ENCODE measurements at places on chromosomes 7 and 10.

- DNase-seq, result no peak
Measured at GRCh38 chr7:129831424-129832058, 121.2 kb downstream of the UBE2H start.

- DNase-seq, result no peak
Measured at GRCh38 chr10:119762805-119763798, 37.3 kb downstream of the INPP5F start.

GRCh38 chr10:35089611-35090161 lies 455 bp downstream of the CUL2 start:
- peak; percentile 6 for DNase-seq

DNA sequence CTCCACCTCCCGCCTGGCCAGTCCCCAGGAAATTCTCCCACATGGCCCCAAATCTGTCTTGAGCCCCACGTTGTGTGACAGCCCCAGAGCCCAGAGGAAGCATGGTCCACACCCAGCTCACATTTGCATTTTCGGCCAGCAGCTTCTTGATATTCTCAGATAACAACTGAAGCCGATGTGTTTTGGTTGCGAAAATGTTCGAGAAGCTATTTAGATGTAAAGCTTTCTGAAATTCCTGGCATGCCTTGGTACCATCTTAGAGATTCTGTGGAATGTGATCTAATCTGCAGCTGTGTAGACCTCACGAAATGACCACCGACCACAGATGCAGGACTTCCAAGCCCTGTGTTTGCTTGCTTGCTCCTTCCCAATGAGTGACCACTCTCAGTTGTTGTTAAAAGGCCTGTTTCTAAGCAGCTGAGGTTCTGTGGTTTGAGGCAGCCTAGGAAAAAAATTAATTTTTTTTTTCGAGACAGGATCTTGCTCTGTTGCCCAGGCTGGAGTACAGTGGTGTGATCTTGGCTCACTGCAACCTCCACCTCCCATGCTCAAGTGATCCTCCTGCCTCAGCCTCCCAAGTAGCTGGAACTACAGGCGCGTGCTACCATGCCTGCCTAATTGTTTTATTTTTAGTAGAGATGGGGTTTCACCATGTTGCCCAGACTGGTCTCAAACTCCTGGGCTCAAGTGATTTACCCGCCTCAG lies 8.8 kb downstream of the SLC4A2 start:
- DNase-seq, result no peak

- no peak for DNase-seq
Measured at GRCh38 chr7:91636129-91636724, 244.3 kb downstream of the MTERF1 start.

- no peak for DNase-seq
Measured at GRCh38 chr10:10831085-10831484, 186.6 kb upstream of the CELF2 start.

DNA sequence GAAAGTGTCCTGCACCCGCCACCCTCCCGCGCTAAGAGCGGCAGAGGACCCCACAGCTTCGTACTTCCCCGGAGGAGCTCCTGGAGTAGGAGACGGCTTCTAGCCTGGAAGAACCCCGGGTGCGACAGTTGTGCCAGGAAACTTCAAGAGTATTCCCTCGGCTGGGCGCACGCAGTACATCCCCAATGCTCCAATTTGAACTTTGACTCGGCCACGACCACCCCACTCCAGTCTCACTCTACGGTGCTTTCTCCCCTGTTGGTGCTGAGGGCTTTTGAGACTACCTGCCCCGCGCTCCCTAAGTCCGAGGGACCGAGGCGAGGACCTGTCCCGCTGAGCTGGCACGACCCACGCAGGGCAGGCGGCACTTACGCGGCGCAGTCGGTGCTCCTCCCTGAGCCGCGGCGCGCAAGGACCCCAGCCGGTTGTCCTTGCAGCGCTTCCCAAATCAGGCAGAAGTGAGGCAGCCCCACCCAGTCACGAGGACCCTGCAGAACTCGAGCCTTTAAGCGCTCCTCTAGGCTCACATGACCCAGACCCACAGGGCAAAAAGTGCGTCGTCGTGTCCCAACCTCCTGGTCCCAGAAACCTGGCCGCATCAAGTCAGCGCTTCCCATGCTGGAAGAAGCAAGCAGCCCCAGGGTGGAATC lies at the start of gene CPVL:
TSS of gene CPVL (minus strand) at position 481 of the 650 bp plus-strand sequence. CDS start 25,476 bp downstream, outside the sequence.
- no peak for DNase-seq

Data from activated CD4-positive, alpha-beta T cell treated with anti-CD3 and anti-CD28 coated beads, Interleukin-2, amount 50 U/mL, for 24 hours (primary cell).